ENCODE measurements at places on chromosomes 3 and 15.

DNA sequence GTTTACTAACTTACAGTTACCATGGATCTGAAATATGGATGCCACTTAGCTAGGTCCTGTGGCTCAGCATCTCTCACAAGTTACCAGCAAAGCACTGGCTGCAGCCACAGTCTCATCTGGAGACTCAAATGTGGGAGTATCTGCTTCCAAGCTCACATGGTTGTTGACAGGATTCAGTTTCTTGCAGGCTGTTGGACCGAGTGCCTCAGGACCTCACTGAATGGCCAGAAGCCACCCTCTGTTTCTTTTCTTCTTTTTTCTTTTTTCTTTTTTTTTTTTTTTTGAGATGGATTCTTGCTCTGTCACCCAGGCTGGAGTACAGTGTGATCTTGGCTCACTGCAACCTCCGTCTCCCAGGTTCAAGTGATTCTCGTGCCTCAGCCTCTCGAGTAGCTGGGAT is 20.1 kb upstream of the AMOTL2 start:
- no peak for DNase-seq

- DNase-seq: no peak
Observed at GRCh38 chr15:90325726-90326125, 26.4 kb upstream of the ZNF774 start.

- no peak for DNase-seq
Observed at GRCh38 chr3:110813541-110813940, 258.1 kb upstream of the NECTIN3 start.

DNA sequence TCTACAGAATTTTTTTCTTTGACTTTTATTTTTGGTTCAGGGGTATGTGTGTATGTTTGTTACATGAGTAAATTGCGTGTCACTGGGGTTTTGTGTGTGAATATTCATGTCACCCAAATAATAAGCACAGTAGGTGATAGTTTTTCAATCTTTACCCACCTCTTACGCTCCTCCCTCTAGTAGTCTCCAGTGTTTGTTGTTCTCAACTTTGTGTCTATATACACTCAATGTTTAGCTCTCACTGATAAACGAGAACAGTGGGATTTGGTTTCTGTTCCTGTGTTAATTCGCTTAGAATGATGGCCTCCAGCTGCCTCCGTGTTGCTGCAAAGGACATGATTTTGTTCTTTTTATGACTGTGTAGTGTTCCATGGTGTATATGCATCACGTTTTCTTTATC is 54.4 kb downstream of the MEF2A start:
- no peak for DNase-seq

- no peak for DNase-seq
Observed at GRCh38 chr15:47959617-47960413, 161.0 kb upstream of the SLC24A5 start.

- peak; percentile 33 for DNase-seq
Observed at GRCh38 chr3:78919021-78919755, 848.6 kb downstream of the ROBO1 start.

DNA sequence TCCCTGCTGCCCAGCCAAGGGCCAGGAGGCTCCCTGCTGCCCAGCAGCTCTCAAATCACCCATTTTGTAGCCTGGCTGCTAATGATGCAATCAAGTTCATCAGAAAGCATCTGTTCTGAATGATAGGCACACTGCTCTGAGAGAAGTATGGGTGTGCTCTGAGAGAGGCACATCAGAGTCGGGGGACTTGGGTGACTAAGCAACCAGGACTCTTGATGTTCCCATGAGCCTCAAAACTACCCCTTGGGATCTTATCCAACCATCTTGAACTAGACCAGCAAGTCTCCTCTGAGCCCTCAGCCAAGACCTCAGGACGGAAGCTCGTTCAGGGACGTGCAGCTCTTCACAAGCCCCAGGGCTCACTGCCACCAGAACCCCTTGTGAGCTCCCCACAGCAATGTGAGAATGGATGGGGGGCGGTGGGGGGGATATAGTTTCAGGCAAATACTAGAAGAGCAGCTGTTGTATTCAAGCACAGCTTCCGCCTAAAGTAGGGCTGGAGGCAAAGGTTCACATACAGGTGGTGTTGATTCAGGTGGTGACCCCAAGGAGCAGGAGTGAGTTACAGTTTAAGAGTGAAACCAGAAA is 52.2 kb upstream of the HES1 start:
- no peak for DNase-seq

DNA sequence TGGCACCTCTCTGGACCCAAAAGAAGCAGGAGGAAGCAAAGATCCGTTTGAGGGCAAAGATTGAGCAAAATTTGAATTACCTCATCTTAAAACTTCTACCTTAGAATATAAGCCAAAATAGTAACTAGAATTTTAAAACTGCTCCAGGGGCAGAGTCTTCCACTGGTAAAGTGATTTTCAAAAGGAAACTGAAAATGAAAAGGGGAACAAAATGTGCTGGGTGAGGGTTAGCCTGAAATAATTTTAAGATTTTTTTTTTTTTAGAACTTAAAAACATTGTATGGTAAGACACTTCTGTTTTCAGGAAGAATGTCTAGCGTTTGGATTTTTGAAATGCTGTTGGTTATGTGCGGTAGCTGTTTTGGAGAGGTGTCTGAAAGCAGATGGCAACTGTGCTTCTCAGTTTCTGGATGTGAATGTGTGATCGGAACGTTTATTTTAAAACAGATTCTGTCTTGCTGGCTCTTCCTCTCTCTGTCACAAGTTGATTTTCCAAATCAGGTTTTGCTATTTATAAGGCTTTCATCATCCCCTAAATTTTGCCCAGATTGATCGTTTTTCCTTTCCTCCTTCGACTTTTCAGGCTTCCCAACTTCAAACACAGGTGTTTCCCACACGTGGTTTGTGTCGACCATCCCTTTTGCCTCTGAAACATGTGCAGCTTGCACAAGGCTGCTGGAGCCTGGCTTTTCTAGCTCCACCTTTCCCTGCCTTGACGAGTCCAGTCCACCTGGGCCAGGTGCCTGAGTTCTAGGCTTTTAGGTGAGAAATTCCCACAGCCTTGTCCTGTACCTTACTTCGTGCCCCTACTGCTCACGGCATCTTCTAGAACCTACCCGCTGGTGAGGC is 3.3 kb downstream of the LRRK1 start:
- no peak for DNase-seq

DNA sequence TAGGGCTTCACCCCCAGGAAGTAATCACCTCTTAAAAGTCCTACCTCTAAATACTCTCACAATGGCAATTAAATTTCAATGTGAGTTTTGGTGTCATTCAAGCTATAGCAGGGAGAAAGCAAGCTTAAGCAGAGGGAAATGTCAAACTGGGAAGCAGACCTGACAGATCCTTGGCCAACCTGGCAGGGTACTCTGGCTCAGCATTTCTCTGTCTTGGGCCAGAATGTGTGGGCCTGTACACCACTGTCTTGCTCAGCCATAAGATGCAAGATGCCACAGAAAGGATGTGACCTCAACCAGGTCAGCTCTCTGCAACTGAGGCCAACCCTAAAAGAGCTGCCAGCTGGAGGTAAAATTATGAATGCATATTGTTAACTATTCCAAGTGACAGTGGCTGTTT is 130.6 kb upstream of the CMC1 start:
- DNase-seq: no peak

GRCh38 chr3:9778143-9779074 is 8.7 kb upstream of the CAMK1 start:
- DNase-seq: no peak

DNA sequence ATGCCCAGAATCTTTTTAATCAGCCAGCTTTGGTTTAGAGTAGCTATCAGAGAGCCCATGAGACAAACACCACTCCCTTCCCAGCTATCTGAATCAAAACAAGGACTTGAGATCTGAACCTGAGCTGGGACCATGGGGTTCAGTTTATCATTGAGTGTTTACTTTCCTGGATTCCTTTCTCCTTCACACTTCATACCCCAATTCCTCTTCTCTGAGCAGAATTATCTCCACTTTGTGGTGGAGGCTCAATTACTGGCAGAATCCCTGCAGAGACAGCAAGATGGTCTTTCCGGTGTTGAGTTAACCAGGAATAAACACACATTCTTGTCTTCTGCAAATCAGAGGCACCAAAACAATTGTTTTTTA is 102.4 kb downstream of the RPL22L1 start:
- DNase-seq: no peak

DNA sequence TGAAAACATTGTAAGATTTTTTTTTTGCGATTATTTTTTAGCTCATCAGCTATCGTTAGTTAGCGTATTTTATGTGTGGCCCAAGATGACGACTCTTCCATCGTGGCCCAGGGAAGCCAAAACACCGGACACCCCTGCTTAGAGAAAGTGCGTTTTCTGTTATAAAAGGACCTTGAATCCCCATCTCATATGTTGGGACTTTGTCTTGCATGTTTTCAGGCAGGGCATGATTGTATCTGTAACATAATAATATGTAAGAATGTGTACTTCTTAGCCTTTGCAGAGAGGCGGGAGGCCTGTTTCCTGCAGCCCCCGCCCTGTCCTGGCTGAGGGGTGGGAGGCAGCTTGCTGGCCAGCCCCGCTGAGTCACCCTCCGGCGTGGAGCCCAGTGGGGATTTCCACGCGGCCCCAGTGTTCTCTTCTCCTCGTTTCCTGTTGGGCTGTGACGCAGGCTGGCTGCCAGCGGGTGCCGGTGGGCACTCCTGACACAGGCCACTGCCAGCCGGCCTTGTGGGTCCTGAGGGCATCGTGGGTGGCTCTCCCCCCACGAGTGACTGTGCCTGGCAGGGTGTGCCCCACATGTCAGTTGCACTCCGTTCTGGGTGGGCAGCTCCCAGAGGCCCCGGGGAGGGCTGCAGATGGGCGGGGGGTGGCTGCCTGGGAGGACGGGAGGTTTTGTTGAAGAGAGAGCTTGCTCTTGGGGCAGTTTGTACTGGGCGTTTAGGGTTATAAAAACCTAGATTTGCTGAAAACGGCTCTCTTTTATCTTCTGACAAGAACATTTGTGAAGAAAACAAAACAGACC is 55.6 kb downstream of the SMAD3 start:
- DNase-seq: no peak

DNA sequence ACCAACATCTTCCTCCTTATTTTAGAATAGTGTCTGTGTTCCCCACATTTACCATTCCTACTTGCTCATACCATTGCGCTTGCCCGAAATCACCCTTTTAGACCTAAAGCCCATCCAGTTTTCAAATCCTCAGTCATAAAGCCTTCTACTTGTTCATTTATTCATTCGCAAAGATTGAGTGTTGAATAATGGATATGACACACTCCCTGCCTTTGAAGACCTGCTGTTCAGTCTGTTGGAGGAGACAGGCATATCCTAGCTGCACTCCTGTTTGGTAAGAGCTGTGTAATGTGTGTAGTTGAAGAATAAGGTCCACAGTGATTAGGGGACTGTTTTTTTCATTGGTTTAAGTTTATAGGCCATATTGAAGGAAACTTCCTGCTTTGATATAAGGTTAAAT is 1.7 kb downstream of the CNOT10 start:
- DNase-seq: no peak

DNA sequence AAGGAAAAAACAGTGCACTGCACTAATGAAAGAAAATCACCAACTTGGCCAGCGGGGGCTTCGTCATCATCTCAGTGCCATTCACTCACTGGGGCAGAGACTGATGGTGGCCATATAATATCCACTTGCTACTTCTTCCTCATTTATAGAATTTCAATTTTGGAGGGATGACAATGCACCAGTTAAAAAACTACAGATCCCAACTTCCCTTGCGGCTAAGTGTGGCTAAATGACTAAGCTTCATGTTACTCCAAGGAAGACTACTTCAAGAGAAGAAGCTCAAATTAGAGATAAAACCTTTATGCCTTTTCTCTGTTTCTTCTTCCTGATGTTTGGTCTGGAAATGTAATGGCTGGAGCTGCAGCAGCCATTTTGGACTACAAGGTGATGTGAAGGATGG is 38.8 kb downstream of the NGLY1 start:
- no peak for DNase-seq

DNA sequence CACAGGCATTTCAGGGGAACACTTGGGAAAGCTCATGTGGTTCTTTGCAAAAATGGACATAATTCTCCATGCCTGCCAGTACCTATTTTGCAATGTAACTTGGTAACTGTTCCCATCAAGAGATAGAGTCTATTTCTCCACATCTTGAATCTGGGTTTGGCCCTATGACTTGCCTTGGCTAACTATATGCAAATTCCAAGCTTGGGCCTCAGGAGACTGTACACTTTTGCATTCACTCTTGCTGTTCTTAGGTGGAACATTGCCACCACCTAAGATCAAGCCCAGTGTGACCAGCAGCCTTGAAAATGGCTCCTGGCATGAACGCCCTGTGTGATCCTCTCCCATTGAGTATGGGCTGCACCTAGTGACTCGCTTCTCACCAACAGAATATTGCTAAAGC is 19.8 kb upstream of the SMAD6 start:
- DNase-seq: no peak

DNA sequence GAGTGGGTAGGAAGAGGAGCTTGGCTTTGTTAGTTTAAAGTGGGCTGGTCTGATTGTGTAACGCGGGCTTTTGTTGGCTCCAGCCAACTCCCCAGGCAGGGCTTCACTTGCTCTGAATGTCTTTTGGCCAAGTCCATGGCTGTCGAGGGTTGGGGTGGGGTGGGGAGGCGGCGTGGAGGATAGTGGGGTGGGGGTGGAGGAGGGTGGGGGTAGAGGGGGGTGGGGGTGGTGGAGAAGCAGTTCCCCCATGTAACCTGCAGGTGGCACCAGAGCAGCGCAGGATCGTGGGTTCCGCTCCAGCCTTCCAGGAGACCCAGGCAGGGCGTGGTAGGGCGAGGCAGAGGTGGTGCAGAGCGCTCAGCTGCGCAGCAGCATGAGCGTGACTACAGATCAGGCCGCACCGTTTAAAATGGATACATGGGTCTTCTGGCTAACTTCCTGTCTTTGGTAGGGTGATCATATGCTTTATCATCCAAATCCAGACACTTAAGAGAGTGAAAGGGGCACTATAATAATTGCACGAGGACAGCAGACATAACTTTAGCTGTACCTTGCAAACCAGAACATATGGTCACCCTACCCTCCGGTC is 28.3 kb downstream of the GOLGA6A start:
- peak; percentile 21 for DNase-seq

GRCh38 chr3:57746156-57747010 is 9.7 kb upstream of the SLMAP start:
- DNase-seq: no peak

DNA sequence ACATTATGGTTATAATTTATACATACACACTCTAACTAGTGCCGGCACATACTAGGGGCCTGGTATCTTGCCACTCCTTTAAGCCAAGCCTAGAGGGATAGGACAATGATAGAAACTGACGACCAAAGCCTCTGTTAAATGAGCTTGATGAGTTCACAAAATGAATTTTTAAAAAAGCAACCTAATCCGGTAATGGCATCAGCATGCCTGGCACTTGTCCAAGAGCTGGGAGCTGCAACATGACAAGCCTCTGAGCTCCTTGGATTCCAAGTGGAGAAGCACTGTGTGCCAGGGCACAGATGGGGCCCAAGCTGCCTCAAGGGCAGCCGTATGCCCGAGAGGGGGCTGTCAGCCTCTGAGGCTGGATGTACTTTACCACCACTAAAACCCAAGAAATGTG is 9.7 kb downstream of the ETV5 start:
- DNase-seq: no peak

GRCh38 chr15:91911844-91912243 is 58.3 kb downstream of the SLCO3A1 start:
- no peak for DNase-seq

DNA sequence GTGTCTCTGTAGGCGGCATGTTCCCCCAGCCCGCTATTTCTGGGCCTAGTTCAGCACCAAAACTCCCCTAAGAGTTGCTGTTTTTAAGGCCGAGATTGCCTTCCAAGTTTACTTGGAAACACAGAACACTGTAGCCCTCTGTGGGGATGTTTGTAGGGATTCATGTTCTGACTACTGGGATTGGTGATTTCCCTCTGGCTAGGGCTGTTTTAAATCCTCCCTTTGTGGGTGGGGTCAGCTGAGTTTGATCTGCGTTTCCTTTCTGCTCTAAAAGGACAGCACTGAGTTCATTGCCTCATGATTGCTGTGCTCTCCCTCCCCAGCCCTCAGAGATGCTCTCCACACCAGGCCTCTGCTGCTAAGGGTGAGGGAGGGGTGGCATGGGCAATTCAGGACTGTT is 640.6 kb upstream of the DPPA4 start:
- no peak for DNase-seq
